ENCODE measurements at places on chromosomes 13 and 19.

GRCh38 chr13:112003396-112003795 lies 63.6 kb upstream of the SOX1 start:
- DNase-seq: no peak

- peak; percentile 11 for DNase-seq
These were observed 3.9 kb downstream of the TMEM147 start for GRCh38 chr19:35549174-35549788.

- DNase-seq: no peak
These were observed 102.6 kb downstream of the LRCH1 start for GRCh38 chr13:46655377-46656180.

DNA sequence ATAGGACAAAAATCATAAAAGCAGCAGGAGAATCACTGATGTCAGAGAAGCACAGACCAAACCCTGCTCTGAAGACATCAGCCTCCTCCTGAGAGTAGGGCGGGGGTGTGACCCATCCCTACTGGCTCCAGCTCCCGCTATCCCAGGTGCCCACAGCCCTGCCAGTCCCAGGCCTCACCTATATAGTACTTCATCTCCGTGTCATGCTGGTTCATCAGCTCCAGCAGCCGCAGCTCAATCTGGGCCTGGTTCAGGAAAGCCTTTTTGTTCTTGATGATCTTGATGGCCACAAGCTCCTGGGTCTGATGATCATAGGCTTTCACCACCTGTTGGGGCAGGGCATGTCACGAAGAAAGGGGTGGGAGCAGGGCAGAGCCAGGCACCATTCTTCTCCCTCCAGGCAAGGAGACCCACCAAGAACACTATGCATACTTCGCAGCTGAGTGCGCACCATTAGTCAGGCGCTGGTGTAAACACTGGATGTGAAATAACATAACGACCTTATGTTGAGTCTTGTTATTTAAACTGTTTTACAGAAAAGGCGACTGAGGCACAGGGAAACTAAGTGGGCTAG lies 4.2 kb downstream of the DYRK1B start:
- no peak for DNase-seq

DNA sequence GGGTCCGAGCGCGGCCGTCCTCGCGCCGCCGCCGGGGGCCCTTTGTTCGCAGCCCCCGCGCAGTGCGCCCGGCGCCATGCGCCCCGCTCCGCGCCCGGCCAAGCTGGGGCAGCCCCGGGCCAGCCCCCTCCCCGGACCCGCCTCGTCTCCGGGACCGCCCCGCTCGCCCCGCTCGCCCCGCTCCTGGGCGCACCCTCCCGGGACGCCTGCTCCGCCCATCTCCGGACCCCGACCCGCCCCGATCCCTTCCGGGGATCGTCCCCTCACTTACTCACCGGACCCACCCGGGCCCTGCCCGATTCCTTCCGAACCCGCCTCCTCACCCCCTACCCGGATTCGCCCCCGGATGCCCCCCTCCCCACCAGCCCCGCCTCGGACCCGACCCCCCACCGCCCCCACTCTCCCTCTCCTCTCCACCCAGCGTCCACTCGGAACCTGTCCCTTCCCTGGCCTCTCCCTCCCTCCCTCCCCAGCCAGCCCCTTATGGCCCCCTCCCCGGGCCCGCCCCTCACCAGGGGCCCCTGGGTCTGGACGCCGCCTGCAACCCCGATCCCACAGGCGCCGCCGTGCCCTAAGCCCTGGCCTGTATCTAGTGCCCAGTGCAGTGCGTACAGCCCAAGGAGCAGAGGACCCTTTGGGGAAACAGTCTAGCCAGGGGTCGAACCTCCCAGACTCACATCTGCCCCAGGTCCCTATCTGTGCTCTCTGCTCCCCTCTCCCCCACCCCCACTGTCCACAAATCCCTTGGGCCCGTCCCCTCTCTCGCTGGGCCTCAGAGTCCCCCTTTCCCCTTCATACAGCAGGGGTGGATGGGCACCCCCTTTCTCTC lies at the start of gene CPAMD8:
Gene CPAMD8, minus strand, starts transcription at position 105 of the 829 bp plus-strand sequence. CDS start 168 bp downstream, outside the sequence.
- DNase-seq: no peak

- no peak for DNase-seq
These were observed 10.1 kb downstream of the C19orf38 start for GRCh38 chr19:10858204-10858828.

GRCh38 chr13:67147342-67148133 lies 82.6 kb downstream of the PCDH9 start:
- no peak for DNase-seq

GRCh38 chr19:12047868-12048267 lies 4.9 kb downstream of the ZNF878 start:
- no peak for DNase-seq

All from AG09319 (cell line).